ENCODE measurements at places on chromosomes 2 and 18. TPM values are rescaled to one million over a fixed set of nuclear protein-coding genes. Genes with fewer than 3 reads are reported as not detected.

Gene SETBP1
- total RNA-seq, result 13.4 TPM

Gene EPB41L3
- total RNA-seq, result 12.6 TPM

Gene AMER3
- total RNA-seq, result not detected

Gene IL36RN
- not detected for total RNA-seq

Gene RGPD3
- 0.43 TPM for total RNA-seq

Gene LRRTM1
- total RNA-seq, result 0.37 TPM

Gene PPP1R7
- total RNA-seq, result 61.4 TPM

Gene LRP2
- 14.8 TPM for total RNA-seq

Gene FOXD4L1
- total RNA-seq, result not detected

Gene UGT1A8
- total RNA-seq, result not detected

Gene FAM228A
- total RNA-seq, result 0.51 TPM

DNA sequence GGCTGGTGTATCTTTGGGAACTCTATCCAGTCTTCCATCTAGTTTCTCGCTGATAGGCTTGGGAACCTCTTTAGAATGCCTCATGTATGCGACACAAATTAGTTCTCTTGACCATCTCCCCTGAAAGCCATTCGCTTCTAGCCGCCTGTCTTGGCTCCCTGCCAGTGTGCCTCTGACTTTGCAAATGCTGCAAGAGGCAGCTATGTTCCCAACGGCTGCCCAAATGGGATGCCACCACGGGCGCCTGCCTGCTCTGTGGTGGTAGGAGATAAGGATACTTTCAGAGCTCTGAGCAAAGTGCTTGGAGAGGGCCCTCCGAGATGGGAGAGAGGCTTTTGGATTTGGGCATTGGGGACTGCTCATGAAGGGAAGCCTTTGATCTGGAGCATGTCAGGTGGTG, 77.7 kb upstream of the IGFBP5 start:
- DNase-seq, result peak; percentile 80
- H3K27ac ChIP-seq, result peak overlapping the region; percentile 87
- H3K27me3 ChIP-seq, result no peaks in the 10 kb centered on the region
- no peak overlapping the region for H3K4me3 ChIP-seq
- no peaks in the 10 kb centered on the region for H3K36me3 ChIP-seq

GRCh38 chr2:119820275-119820674, 60.6 kb downstream of the PTPN4 start:
- H3K27ac ChIP-seq, result no peak overlapping the region
- H3K36me3 ChIP-seq, result no peaks in the 10 kb centered on the region
- H3K4me3 ChIP-seq, result no peak overlapping the region
- H3K4me1 ChIP-seq, result peaks cover 17% of the 10 kb centered on the region

DNA sequence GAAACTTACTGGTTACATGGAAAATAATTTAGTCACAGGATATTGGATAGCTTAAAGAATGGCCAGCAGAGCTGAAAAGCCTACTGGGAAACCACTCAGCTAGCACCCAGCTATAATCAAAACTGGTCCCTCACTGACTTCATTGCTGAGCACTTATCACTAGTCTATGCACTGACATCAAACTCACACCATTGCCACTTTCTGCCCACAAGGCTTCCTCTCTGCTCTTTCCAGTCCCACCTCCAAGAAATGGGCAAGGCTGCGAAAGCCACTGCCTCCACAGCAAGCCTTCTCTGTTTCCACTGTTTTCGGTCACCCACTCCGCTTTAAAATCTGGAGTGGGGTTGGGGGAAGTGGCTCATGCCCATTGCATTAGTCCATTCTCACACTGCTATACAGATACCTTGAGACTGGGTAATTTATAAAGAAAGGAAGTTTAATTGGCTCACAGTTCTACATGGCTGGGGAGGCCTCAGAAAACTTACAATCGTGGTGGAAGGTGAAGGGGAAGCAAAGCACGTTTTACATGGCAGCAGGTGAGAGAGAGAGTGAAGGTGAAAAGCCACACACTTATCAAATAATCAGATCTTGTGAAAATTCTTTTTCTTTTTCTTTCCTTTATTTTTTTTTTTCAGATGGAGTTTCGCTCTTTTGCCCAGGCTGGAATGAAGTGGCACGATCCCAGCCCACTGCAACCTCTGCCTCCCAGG, 77.0 kb upstream of the CERS6 start:
- DNase-seq, result no peak
- H3K36me3 ChIP-seq, result no peaks in the 10 kb centered on the region
- H3K4me3 ChIP-seq, result no peak overlapping the region
- H3K27ac ChIP-seq, result no peak overlapping the region
- no peaks in the 10 kb centered on the region for H3K27me3 ChIP-seq
- no peaks in the 10 kb centered on the region for H3K4me1 ChIP-seq

- H3K27ac ChIP-seq, result no peak overlapping the region
- no peaks in the 10 kb centered on the region for H3K27me3 ChIP-seq
- H3K4me1 ChIP-seq, result peaks cover 42% of the 10 kb centered on the region
- H3K4me3 ChIP-seq, result no peak overlapping the region
- no peaks in the 10 kb centered on the region for H3K36me3 ChIP-seq
Observed at GRCh38 chr2:99666256-99666655, 176.4 kb upstream of the REV1 start.

- H3K36me3 ChIP-seq, result no peaks in the 10 kb centered on the region
- H3K27me3 ChIP-seq, result no peaks in the 10 kb centered on the region
- H3K27ac ChIP-seq, result peak overlapping the region; percentile 51
- H3K4me1 ChIP-seq, result no peaks in the 10 kb centered on the region
- no peak for DNase-seq
Observed at GRCh38 chr2:18950361-18950851, 361.0 kb upstream of the NT5C1B start.

DNA sequence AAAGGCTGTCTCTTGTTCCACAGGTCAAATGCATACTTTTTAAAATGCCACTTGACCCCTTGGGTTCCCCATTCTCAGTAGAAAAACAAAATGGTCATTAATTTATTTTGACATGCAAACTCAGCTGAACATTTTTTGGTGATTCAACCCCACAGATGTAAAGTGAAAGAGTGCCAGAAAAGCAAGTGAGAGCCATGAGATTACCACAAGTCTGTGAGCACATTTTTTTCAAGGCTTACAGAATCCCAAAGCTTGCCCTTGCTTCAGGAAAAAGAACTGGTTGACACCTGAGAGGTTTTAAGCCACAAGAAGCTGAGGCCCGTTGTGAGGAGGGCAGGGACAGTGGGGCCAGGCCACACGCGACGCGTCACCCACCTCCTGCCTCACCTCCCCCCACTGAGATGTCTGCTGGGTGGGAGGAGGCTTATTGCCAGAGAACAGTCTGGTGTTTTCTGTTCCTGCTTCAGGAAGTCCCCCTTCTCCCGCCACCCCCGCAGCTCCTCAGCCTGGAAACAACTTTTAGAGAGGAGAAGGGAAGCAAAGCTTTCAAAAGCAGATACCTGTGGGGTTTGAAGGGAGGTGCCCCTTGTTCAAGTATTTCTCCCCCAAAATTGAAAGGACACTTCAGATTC, 70.4 kb upstream of the CYP1B1 start:
- DNase-seq, result no peak
- no peaks in the 10 kb centered on the region for H3K27me3 ChIP-seq
- H3K4me3 ChIP-seq, result no peak overlapping the region
- no peaks in the 10 kb centered on the region for H3K4me1 ChIP-seq
- no peaks in the 10 kb centered on the region for H3K36me3 ChIP-seq

DNA sequence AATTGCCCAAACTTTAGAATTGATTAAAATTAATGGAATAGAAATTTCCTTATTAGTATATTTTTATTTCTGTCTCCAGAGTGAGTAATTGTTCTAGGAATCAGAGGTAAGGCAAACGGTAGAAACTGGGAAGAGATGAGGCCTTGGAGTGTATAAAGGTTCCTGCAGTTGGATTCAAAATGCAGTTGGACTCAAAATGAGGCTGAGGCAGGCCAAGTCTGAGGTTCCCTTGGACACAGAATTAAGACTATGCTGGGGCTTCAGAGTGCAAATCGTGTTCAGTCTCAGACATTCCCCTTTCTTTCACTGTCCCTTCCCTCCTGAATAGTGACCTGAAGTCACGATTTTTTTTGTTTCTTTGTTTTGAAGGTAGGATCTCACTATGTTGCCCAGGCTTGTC, 746.9 kb upstream of the NRXN1 start:
- H3K27ac ChIP-seq, result no peak overlapping the region
- H3K4me3 ChIP-seq, result no peak overlapping the region
- no peaks in the 10 kb centered on the region for H3K4me1 ChIP-seq

DNA sequence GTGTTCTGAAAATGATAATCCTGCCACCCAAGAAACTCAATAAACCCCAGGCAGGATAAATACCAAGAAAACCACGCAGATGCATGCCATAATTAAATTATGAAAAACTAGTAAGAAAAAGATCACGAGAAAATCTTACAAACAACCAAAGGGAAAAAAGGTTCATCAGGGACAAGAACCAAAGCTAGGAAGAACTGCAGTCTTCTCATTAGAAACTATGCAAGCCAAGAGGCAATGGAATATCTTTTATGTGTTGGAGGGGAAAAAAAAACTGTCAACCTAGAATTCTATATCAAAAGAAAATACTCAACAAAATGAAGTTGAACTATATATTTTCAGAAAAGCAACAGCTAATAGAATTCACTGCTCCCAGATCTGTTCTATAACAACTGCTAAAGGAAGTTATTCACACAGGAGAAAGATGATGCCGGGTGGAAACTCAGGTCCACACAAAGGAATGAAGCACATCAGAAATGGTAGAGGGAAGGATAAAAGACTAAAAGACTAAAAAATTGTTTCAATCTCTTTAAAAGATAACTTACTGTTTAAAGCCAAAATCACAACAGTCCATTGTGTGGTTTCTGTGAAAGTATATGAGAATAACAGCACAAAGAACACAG, 55.0 kb downstream of the NDUFA10 start:
- no peak overlapping the region for H3K4me3 ChIP-seq
- no peak overlapping the region for H3K27ac ChIP-seq
- H3K27me3 ChIP-seq, result no peaks in the 10 kb centered on the region
- peaks cover 26% of the 10 kb centered on the region for H3K4me1 ChIP-seq
- peaks cover 52% of the 10 kb centered on the region for H3K36me3 ChIP-seq
- DNase-seq, result no peak

GRCh38 chr2:181054843-181055242, 74.4 kb downstream of the UBE2E3 start:
- no peak overlapping the region for H3K4me3 ChIP-seq
- H3K27ac ChIP-seq, result no peak overlapping the region
- no peaks in the 10 kb centered on the region for H3K4me1 ChIP-seq
- no peaks in the 10 kb centered on the region for H3K27me3 ChIP-seq

DNA sequence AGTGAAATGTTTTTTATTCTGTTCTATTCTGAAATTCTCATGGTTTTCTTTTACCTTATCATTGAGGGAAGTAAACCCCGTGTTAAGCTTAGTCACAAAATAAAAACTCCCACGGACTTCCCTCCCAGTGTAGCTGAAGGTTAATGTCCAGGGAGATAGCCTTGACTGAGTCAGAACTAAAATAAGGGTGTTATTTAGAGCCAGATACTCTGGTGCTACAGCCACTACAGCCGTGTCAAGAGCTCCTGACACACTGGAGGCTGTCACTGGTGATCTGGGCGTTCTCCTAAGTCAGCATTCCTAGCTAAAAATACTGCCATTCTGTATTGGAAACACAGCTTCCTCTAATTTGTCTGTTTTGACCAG, 82.0 kb upstream of the RANBP2 start:
- H3K27me3 ChIP-seq, result no peaks in the 10 kb centered on the region
- H3K4me3 ChIP-seq, result no peak overlapping the region
- H3K27ac ChIP-seq, result peak overlapping the region; percentile 87

DNA sequence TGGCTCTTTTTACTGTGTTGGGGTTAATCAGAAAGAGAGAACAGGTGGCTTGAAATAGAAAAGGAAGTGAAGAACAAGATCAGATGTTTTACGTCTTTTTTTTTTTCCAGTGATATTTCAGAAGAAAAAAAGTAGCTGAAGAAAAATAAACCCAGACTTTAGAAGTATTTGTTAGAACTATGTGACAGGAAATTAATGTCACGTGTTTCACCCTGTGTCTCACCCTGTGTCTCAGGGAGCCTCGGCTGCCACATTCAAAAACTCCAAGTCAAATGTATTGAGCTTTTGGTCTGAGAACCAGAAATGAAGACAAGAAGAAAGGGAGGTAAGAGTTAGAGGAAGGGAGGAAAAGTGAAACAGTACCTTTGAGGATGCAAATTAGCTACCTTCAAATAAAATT, 38.0 kb downstream of the AKAIN1 start:
- no peaks in the 10 kb centered on the region for H3K27me3 ChIP-seq
- H3K36me3 ChIP-seq, result no peaks in the 10 kb centered on the region
- H3K27ac ChIP-seq, result no peak overlapping the region
- no peak overlapping the region for H3K4me3 ChIP-seq
- no peaks in the 10 kb centered on the region for H3K4me1 ChIP-seq
- no peak for DNase-seq

DNA sequence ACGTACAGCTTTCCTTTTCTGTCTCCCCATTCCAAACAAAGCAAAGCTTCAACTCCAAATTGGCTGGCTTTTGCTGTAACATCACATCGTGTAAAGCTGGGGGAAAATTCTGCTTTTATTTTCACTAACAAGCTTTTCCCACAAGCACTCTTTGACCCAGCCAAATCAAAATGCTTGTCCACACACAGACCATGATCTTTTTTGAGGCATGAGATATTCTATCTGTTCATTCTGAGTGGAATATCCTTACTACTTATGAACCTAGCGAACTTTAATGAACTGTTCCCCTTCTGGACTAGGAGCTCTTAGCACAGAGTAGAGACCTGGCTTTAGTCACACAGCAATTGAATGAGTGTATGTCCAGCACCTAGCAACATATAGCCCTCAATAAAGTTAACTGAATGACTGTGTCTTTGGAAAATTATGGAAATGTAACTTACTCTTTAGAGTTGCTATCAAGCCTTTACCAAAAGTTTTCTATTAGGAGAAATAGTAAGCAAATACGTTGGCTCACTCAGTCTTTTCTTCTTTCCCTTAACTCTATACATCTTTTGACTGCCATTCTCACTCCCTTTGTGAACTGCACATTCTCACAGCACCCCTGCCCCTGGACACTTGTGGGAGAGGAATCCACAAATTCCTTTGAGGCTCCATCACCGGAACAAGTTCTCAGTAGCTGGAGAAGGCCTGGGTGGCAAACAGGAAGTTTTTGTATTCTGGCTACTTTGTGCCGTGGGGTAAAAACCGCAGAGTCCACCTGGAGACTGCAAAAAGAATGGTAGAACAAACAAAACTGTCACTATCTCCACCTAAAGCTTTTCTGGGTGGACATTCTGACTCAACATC, 1.3 kb upstream of the UBE2E3 start:
- no peak for DNase-seq
- H3K27ac ChIP-seq, result peak overlapping the region; percentile 86
- H3K36me3 ChIP-seq, result no peaks in the 10 kb centered on the region

GRCh38 chr2:177533253-177533652, 140.7 kb downstream of the AGPS start:
- H3K4me1 ChIP-seq, result no peaks in the 10 kb centered on the region
- DNase-seq, result no peak
- no peaks in the 10 kb centered on the region for H3K27me3 ChIP-seq
- H3K36me3 ChIP-seq, result no peaks in the 10 kb centered on the region
